Activated CD8-positive, alpha-beta memory T cell treated with anti-CD3 and anti-CD28 coated beads for 24 hours (primary cell): ENCODE measurements at places on chromosomes 5 and 9.

GRCh38 chr9:38680837-38681445, 39.0 kb downstream of the FAM240B start:
- no peak for DNase-seq

GRCh38 chr5:33361781-33362180, 79.0 kb upstream of the TARS1 start:
- DNase-seq, result no peak

- no peak for DNase-seq
Observed at GRCh38 chr9:76588316-76588715, 129.3 kb downstream of the GCNT1 start.

DNA sequence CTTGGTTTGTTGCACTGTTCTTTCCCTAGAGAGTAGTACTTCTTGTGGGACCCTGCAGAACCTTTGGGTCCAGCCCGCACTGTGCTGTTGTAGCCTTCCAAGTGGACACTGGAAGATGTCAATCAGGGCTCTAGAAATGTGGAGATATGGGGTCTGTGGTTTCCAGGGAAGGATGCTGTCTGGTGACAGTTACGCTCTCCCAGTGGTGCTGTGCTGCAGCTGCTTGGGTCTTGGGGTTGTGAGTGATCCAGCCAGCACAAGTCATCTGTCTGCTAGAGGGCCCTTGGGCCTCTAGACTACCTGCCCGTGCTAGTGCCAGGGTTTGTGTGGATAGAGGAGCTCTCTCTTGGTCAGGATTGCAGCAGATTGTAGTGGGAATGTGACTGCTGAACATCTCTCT, 484.5 kb downstream of the DMAC1 start:
- DNase-seq, result no peak

- no peak for DNase-seq
Observed at GRCh38 chr5:155147222-155147621, 133.7 kb downstream of the KIF4B start.

DNA sequence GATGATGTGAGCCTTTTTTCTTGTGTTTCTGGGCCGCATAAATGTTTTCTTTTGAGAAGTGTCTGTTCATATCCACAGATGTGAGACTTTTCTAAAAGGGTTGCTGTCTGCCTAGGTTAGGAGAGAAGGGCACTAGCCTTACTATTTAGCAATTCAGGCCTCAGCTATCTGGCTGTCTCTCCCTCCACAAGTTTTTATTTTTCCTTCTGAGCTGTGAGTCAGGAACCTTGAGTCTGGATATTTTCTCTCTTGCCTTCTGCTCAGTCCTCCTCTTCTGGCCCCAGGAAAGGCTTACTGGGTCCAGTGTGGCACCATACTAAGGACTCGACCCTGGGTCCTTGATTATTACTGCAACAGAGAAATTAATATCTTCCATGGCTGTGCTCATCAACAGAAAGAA, 187.6 kb downstream of the CSNK1G3 start:
- no peak for DNase-seq

DNA sequence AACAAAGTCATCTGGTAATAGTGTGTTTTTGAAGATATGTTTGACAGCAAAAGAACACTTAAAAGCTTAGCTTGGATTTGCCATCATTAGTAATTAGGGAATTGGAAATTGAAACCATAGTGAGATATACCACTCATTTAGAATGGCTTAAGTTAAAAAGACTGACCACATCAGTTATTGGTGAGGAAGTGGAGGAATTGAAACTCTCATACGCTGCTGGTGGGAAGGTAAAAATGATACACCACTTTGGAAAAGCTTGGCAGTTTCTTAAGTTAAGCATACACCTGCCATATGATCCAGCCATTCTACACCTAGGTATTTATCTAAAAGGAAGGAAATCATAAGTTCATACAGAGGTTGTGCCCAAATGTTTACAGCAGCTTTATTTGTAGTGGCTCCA, 213.2 kb downstream of the TRIO start:
- no peak for DNase-seq

- no peak for DNase-seq
Observed at GRCh38 chr9:132877458-132877823, 643 bp downstream of the AK8 start.

DNA sequence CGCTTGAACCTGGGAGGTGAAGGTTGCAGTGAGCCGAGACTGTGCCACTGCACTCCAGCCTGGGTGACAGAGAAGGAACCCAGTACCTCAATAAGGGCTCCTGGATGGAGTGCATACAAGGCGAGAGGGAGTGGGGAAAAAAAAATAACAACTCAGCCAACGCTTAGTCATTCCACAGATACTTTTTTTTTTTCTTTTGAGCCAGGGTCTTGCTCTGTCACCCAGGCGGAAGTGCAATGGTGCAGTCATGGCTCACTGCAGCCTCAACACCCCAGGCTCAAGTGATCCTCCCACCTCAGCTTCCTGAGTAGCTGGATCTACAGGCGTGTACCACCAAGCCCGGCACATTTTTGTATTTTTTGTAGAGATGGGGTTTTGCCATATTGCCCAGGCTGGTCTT, 59.5 kb upstream of the GGTA1 start:
- DNase-seq, result no peak

DNA sequence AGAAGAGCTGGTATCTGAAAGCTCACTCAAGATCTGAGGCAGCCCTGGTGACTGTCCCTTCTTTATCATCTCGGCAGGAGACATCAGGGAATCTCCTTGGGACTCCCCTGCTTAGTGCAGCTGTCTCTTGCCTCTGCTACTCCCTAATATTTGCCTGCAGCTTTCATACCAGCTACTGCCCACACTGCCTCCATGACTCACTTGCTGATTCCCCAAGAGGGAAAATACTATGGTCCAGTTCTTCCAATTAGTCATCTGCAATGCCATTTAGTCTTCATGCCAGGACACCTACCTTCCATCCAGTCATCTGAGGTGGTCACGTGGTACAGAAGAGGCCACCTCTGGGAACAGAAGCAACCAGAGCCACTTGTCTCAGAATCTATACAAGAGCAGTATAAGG, 270.8 kb downstream of the NTRK2 start:
- DNase-seq, result no peak

- DNase-seq, result no peak
Observed at GRCh38 chr9:14052359-14052758, 261.6 kb downstream of the NFIB start.

DNA sequence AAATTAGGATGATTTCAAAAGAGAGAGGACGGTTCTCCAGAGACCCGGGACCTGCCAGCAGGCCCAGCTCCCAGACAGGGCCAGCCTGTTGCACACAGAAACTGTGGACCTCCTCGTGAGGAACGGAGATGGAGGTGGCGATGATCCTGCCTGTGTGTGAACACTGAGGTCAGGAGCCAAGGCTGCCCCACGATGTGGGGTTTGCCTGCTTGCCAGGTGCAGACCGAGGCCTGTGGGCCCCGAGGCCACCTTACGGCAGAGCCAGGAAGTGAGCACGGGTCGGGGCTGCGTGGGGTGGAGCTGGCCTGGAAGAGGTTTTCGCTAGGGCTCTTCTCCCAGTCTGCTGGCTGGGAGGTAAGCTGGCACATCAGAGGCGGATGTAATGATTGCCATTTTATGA, 4.3 kb downstream of the FAM163B start:
- DNase-seq, result no peak

DNA sequence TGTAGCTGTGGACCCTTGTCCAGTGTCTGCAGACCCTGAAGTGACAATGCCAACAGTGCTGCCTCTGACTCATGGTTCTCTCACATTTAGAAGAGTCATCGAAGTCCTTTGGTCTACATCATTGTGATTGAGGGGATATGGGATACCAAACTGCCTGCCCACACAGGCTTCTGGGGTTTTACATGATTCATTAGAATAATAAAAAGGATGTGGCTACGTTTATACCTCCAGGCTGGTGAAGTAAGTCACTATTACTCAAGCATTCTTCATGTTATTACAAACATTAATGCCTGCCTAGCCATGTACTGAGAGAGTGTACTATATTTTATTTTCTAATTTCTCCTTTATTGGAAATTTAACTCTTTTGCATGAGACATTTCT, 365.7 kb downstream of the SPATA31D1 start:
- no peak for DNase-seq
